ENCODE measurements at places on chromosomes 2 and 18. TPM values are rescaled to one million over a fixed set of nuclear protein-coding genes. Genes with fewer than 3 reads are reported as not detected.

PTH2R gene
- 0.20 TPM for total RNA-seq

REG3G gene
- not detected for total RNA-seq

MOCOS gene
- 6.0 TPM for total RNA-seq

DNAH7 gene
- 0.09 TPM for total RNA-seq

ZEB2 gene
- 1.2 TPM for total RNA-seq

LRRC30 gene
- not detected for total RNA-seq

GALNT13 gene
- total RNA-seq = 6.7 TPM

CYP27C1 gene
- total RNA-seq = 2.3 TPM

REG3A gene
- not detected for total RNA-seq

MOGAT1 gene
- total RNA-seq = not detected

TLX2 gene
- total RNA-seq = 0.20 TPM

SH3YL1 gene
- 25.3 TPM for total RNA-seq

FTCDNL1 gene
- total RNA-seq = 2.0 TPM

SLC40A1 gene
- total RNA-seq = not detected

SLC9A4 gene
- total RNA-seq = not detected

NRP2 gene
- total RNA-seq = 19.7 TPM

TGIF1 gene
- total RNA-seq = 261 TPM

HNMT gene
- total RNA-seq = 1.3 TPM

ANKRD62 gene
- not detected for total RNA-seq

SERPINB13 gene
- not detected for total RNA-seq

EFR3B gene
- total RNA-seq = 7.2 TPM

AQP12B gene
- total RNA-seq = not detected

VWC2L gene
- total RNA-seq = not detected

MDH1 gene
- total RNA-seq = 317 TPM

CXCR2 gene
- 0.83 TPM for total RNA-seq

ITGA4 gene
- 1.3 TPM for total RNA-seq

SPATA3 gene
- total RNA-seq = not detected

LOXL3 gene
- total RNA-seq = 29.8 TPM

OSBPL1A gene
- 32.0 TPM for total RNA-seq

BIN1 gene
- total RNA-seq = 30.0 TPM

C18orf32 gene
- total RNA-seq = 26.7 TPM

SERTAD2 gene
- 3.5 TPM for total RNA-seq

SLC19A3 gene
- 2.3 TPM for total RNA-seq

ZDBF2 gene
- total RNA-seq = 29.1 TPM

MDH1B gene
- 1.3 TPM for total RNA-seq

SALL3 gene
- 52.4 TPM for total RNA-seq

CRYGA gene
- not detected for total RNA-seq

FAM161A gene
- 13.3 TPM for total RNA-seq

CPLX4 gene
- not detected for total RNA-seq

KCNIP3 gene
- total RNA-seq = 1.5 TPM

FECH gene
- 24.8 TPM for total RNA-seq

TMEM163 gene
- total RNA-seq = 0.66 TPM

TMEM178A gene
- total RNA-seq = 7.5 TPM

DSC1 gene
- total RNA-seq = not detected

ALK gene
- total RNA-seq = not detected

EIF4E2 gene
- total RNA-seq = 108 TPM

CNTNAP5 gene
- total RNA-seq = 0.39 TPM

INO80B gene
- 22.6 TPM for total RNA-seq

CCDC74A gene
- 10.0 TPM for total RNA-seq

Data from H9 (cell line).